T-helper 17 cell (primary cell): ENCODE measurements at places on chromosomes 5 and 9.

DNA sequence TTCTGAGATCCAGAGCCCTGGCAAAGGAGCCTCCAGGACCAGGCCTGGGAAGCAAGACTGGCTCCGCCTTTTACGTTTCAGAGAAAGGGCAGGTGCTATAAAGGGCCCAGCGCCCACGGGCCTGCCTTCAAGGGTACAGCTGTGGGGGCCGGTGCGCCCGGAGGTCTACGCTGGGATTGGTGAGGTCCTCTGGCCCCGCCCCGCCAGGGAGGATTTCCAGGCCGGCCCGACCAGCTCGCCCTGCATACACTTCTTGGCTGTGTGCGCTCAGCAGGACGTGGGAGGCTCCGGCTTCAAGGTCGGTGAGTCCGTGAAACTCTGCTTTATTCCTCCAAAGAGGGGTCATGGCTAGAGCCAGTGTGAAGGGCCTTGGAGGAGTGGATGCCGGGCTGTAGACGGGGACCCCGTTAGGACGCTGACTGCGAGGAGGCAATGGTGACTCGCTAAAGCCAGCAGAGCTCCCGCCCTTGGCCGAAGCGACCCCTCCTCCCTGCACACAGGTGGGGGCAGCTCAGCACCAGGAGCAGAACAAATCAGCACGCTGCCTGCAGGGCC, at the start of gene CKMT2:
Gene CKMT2 (plus strand): TSS at position 243 of the 555 bp plus-strand sequence. CDS start 17,811 bp downstream, outside the sequence.
- DNase-seq, result no peak

GRCh38 chr5:141403387-141403786, 809 bp downstream of the PCDHGA9 start:
- DNase-seq, result no peak

DNA sequence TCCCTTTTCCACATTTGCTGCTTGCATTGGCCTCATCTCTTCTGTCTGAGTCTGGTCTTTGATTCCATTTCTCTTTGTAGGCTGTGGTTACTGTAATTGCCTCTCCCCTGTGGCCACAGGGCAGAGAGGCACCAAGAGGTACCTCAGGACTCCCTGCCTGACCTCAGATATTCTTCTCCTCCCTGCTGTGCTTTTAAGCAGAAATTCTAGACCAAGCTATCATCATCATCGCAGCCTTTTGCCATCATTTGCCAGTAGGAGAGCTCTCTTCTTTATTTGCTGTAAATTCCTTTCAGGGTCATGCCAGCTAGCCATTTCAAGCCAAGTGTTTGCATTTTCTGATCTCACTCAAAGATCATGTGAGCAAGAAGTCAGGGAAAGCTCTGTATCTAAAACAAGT, 369.6 kb downstream of the ICE1 start:
- no peak for DNase-seq

DNA sequence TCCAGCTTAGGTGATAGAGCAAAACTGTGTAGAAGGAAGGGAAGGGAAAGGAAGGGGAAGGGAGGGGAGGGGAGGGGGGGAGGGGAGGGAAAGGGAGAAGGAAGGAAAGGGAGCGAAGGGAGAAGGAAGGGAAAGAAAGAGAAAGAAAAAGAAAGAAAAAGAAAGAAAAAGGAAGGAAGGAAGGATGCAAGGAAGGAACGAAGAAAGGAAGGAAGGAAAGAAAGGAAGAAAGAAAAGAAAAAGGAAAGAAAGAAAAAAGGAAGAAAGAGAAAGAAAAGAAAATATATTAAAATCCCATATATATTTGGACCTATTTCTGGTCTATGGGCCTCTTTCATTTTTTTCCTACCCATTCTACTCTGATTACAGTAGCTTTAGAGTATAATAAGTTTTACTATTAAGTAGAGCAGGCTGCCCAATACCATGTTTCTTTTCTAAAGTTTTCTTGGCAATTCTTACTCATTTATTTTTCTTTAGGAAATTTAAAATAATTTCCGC, 229.1 kb downstream of the AUH start:
- DNase-seq, result no peak

- DNase-seq, result no peak
These were observed 11.0 kb downstream of the CCDC152 start for GRCh38 chr5:42767491-42768105.

DNA sequence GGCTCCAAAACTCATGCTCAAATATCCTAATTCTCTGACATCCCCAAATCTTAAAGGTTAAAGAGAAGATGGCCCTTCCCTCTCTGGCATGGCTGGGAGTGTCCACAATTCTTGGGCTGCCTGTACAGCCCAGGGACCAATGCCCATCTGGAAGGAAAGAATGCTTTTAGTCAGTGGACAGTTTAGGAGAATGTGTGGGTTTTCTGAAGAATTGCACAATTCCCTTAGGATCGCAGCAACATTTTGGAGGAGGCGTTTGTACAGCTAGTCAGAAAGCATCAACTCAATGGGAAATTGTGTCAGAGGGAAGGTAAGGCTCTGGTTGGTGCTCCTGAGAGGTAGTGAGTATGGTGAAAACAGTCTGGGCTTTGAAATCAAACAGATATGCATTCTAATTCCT, 15.0 kb downstream of the FAM193B start:
- no peak for DNase-seq

GRCh38 chr9:111533099-111533790, 8.3 kb downstream of the ZNF483 start:
- no peak for DNase-seq

DNA sequence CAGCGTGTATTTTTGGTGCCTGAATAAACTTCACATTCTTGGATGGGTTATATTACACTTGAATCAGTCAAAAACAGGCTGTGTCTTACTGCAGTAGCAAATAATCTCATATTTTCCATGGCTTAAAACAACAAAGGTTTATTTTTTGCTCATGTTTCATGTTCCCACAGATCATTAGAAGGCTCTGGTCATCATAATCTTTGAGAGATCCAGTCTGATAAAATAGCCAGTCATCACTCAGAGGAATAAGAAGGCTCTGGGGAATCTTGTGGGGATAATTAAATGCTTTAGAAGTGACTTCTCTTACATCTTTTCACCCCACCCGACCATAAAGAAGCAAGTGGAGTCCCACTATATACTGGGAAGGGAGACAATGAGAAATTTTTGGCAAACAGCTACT, 417.7 kb downstream of the PSAT1 start:
- DNase-seq, result no peak

GRCh38 chr5:91182763-91183162, 200.4 kb downstream of the ARRDC3 start:
- no peak for DNase-seq

DNA sequence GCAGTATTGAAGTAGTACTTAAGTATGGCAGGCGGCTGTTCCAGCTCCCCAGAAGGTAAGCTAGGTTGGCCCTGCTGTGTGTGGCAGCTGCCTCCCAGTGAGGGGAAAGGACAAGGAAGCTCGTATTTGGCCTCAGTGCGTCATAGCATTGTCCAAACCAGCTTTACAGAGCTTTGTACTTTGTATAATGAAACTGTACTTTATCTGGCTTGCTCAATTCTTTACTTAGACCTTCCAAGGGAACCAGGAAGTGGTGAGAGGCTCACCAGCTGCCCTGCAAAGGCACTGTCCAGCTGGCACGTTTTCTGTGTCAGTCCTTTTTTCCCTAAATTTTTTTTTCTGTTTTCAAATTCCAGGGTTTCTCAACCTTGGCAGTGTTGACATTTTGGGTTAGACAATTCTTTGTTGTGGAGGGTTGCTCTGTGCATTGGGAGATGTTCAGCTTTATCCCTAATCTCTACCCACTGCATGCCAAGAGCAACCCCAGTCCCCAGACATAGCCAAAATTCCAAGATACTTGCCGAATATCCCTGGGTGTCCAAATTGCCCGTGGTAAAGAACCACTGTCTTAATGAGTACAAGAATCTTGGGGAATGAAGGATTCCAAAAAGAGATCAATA, 474.5 kb downstream of the LRRC70 start:
- DNase-seq, result no peak

DNA sequence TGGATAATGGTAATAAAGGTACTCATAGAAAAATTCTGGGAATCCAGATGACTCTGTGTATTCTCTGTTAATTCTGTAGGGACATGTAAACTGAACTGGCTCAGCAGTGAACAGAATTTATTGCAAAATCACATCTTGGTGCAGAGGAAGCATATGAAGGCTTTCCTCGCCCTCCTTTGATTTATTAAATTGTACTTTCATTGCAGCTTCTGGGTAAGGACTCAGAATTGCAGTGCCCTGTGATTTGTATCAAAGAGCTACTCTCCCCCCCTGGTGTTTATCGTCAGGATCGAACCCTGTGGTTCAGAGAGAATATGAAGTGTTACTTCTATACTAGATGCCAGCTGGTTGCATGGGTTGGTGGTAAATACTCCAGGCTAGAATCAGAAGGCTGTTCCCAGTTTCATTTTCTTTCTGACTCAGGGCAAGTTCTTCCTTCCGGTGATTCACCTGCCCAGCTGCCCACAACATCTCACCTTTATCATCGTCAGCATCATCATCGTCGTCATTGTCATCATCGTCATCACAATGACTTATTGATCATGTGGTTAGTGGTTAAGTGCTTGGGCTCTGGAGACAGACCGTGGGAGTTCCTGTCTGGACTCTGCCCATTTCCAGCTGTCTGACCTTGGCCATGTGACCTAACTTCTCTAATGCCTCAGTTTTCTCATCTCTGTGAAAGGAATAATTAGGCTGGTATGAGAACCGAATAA, 238.8 kb downstream of the ARHGAP26 start:
- peak; percentile 61 for DNase-seq

DNA sequence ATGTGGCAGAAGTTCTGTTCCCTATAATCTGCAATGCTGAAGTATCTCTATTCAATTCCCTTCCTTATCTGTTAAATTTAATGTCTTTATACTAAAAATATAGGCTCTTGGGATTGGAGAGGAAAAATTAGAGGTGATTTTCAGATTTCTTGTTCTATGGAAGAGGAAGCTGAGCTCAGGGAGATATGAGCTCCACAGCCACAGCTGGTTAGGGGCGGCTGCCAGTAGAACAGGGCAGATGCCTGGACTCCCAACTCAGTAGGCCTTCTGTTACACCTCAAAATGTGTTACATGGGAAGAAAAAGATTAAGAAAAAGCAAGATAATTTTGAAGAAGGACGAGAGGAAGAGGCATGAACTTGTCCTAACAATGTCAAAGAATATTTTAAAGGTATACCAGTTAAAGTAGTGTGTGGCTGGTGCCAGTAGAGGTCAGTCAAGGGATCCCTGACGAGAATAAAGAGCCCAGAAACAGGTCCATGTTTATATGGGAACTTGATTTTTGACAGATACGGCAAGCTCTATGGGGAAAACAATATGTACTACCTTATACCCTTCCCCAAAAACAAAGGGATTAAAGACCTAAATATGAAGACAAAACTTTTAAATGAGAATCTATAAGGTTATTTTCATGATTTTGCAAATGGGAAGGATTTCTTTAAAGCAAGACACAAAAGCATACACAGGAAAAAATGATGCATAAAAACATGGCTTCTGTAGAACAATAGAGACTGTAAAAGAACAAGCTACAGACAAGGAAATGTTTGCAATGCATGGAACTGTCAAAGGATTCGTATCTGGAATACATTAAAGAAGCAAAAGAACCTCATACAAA, 28.7 kb downstream of the DNAJC21 start:
- DNase-seq, result no peak

DNA sequence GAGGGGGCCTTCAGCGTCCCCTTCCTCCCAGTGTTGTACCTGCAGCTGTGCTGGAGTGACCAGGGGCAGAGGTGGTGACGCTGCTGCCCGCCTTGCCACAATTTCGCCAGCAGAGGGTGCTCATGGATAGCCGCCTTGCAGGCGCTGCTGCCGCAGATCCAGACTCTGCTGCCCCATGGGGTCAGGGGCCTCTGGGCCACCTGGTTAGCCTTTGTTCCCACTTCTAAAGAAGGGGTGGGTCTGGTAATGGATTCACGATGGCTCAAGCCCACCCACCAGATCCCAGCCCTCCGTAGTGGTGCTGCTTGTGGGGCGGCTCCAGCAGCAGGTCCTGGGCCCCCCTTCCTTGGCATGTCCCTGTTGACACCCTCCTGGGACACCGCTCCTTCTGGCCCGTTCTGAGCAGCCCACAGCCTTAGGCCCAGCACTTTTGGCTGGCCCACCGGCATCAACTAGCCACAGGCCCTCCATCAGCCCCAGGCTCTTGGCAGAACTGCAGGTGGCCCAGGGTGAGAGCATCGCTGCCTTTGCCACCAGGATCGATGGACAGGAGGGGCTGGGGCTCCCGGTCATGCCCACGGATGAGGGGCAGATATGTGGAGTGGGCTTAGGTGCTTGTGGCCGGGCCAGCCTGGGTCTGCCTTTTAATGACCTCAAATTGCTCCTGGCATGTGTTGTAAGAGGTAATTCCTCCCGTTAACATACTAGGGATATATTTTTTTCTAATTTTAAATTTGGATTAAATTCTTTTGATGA, 57.2 kb downstream of the COL5A1 start:
- DNase-seq, result no peak

DNA sequence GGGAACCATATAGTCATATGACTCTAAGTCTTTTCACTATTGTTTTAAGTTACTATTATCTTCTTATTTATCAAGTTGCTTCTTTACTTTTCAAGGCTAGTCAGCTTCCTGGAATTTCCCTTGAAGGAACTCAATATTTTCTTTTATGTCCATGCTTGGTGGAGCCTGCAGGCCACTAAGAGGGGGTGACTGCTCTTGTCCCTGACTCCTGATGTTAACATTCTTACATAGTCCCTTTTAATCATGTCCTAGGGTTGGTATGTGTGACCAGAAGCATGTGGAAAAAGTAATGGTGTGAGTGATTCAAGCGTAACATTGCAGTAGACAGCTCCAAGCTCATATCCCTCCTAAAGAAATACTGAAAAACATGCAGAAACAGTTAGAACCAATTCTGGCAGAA, 1536.2 kb upstream of the CDH9 start:
- no peak for DNase-seq

- no peak for DNase-seq
These were observed 1.3 kb downstream of the MAT2B start for GRCh38 chr5:163506726-163507125.

DNA sequence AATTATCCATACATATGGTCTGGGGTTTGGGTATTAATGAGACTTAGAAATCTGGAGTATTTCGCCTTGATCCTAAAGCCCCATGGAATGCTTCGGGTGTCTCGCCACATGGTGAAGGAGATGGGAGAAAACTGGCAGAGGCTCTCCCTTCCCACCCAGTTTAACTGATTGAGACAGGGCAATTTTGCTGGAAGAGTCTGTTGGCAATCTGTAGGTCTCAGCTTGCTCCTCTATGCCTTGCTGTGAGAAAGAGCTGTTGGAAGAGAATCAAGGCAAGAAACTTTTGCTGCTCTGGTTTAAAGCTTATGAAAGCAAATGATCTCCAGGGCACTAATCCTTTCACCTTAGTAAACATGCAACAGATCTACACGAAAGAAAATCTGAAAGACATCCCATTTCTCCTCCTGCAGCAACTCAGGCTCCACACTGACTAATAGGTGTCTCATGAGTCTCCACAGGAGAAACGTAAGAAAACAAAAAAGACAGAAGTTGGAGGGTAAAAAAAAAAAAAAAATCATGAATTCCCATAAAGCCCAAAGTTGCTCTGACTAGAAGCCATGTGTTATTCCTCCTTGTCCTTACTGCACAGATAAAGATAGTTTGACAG, 369.9 kb downstream of the EFNA5 start:
- DNase-seq, result no peak

GRCh38 chr9:125519734-125520133, 187.3 kb downstream of the MAPKAP1 start:
- DNase-seq, result no peak

GRCh38 chr5:157177953-157178352, 2.7 kb upstream of the ITK start:
- DNase-seq, result no peak
